IMR-90 (cell line): ENCODE measurements at places on chromosomes 13 and 19.

GRCh38 chr19:47503130-47503825 lies 11.6 kb downstream of the NAPA start:
- no peak for DNase-seq

GRCh38 chr19:49847731-49848696 lies 2.9 kb upstream of the PTOV1 start:
- DNase-seq, result peak; percentile 91

- DNase-seq, result no peak
Observed at GRCh38 chr13:23889615-23890607, 711 bp upstream of the MIPEP start.

- DNase-seq, result peak; percentile 42
Observed at GRCh38 chr19:51959791-51960190, 26.8 kb downstream of the ZNF350 start.

DNA sequence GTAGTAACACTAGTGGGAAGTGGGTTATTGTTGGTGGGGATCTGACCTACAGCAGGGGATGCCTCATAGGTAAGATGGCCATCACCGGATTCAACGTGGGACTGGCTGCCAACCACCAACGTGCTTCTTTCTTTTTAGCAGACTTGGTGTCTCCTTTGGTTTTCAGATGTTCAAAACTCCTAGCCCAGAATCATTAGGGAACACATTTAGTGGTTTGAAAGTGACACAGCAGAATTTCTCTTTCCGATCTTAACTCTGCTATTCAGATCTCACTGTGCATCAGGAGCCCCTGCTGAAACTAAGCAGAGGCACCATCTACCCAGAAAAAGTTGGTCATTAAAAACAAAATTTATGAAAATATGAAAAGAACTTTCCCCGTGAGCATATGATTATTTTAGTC lies 36.7 kb upstream of the PCDH8 start:
- no peak for DNase-seq

DNA sequence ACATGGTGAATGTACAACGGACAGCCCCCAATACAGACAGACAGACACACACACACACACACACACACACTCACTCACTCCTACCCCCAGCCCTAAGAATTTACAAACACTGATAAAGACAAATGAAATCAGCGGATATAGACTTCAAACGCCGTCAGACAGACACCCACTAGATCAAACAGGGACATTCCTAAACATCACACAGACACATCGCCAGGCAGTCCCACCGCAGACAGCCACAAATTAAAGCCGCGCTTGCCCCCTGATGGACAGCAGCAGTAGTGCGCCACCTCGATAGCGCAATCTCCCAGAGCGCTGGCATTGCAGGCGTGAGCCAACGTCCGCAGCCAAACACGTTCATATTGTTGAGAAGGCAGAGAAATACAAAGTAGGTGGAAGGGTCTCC lies 24.7 kb upstream of the ADGRE1 start:
- DNase-seq, result peak; percentile 69

- no peak for DNase-seq
Observed at GRCh38 chr19:22491746-22492145, 69.6 kb upstream of the ZNF98 start.

DNA sequence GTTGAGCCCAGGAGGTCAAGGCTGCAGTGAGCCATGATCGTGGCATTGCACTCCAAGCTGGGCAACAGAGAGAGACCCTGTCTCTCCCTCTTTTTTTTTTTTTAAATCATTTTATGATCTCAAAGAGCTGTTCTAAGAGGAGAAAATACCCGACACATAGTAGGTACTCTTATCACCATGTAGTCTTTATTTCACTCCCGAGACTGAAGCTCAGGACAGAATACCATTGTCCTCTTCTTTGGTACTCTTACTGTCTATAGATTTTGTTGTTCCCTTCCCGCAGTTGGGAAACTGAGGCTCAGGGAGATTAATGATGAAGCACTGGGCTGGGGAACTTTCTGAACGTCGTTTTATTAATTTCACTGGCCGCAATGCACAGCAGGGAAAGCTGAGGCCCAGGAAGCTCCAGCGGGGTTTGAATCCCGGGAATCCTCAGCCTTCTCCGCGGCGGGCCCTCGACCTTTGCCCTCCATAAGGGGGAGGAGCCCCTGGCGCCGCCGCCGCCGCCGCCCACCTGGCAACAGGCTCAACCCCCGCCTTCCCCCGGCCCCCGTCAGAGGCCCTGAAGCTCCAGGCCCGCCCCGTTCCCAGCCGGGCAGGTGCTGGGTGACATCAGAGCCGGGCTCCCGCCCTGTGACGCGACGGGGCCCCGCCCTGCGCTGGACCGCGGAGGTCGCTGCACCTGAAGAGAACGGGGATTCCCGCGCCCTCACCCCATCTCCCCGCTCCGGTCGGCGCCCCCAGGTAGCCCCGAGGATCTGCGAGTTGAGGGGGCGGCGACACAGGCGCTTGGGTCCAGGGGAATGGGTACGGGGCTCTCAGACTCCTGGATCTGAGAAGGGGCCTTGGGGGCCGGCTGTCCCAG lies 1.6 kb downstream of the MYH14 start:
- DNase-seq, result no peak

DNA sequence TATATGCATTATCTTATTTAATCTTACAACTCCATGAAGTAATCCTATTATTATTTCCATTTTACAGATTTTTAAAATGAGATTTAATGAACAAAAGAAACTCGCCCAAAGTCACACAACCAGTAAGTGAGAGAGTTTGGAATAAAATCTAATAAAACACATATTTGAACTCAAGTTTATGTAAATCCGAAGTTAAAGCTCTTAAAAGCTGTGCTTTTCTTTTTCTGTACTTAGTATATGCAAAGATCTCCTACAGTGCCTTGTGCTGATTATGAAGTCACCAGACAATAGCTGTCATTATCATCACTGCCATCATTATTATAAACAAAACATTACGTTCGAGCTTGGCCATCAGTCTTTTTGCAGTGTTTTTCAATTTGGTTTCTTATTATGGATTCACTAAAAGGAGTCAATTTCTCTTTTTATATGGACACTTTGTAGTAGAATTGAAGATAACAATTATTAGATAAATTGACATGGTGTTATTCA lies 29.7 kb upstream of the ENOX1 start:
- DNase-seq, result no peak

GRCh38 chr13:38617936-38618335 lies 68.9 kb upstream of the FREM2 start:
- DNase-seq, result no peak
